ENCODE measurements at places on chromosomes 1 and 21.
A peak's percentile ranks its signal among the peaks of the same experiment; 100 is the strongest.

DNA sequence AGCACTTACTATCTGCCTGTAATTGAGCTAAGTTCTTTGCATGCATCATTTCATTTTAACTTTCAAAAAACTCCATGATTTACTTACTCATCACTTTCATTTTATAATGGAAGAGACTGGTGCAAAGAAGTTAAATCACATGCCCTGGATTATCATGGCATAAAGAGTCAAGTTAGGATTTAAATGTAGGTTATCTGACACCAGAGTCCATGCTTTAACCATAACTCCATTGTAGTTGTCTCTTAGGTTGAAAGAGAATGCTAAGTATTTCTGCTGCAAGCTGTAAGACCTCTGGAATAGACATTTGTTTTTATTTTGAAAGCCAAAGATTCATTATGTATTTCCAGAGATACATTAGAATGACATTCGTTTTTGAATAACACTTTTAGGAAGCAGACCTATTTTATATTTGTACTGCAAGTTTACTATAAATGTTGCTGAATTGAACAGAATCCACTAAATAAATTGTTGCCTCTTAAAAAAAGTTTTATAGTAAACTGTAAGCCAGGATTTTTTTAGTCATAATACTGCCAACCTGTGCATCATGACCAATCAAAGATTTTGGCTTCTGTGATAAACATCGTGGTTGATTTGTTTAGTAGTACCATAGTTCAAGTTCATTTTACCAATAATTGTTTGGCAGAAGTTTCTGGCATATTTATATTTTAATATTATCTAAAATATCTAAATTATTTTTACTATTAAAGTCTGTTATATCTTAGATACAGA lies 26.1 kb downstream of the CFH start:
- no peak for DNase-seq

DNA sequence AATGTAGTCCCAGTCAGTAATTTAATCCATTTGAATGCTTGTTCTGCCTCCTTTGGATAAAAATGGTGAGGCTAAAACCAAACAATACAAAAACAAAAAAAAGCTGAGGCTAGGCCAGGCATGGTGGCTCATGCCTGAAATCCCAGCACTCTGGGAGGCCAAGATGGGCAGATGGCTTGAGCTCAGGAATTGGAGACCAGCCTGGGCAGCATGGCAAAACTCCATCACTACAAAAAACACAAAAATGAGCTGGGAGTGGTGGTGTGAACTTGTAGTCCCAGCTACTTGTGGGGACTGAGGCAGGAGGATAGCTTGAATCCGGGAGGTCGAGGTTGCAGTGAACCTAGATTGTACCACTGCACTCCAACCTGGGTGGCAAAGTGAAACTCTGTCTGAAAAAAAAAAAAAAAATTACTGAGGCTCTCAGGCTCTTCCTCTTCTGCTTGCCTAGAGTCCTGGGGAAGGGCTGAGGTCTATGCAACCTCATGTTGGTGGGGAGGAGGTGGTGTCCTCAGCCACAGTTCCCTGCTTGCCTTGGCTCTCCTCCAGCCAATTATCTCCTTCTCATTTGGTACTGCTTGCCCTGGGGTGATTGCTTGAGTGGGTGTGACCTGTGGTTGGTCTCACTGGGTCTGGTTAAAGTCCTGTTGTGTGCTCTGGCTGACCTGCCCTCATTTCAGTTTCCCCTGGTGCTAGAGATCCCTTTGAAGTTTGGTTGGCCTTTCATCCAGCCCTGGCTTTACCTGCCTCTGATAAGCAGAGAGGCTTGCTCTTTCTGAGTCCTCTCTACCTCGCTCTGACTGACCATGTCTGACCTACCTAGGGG lies 20.9 kb downstream of the S1PR1 start:
- DNase-seq = no peak

GRCh38 chr1:83527987-83528386 lies 470.9 kb downstream of the TTLL7 start:
- DNase-seq = no peak

DNA sequence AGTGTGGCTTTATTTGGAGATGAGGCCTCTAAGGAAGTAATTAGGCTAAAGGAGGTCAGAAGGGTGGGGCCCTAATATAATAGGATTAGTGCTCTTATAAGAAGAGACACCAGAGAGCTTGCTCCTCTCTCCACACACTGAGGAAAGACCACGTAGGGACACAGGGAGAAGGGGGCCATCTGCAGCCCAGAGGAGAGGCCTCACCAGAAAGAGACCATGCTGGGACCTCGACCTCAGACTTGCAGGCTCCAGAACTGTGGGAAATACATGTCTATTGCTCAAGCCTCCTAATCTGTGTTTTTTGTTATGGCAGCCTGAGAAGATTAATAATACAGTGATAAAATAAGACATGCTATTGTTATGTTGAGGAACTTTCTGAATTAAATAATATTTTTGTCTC lies 8.3 kb downstream of the RCAN1 start:
- no peak for DNase-seq

- DNase-seq = no peak
These were observed 1.1 kb upstream of the ST6GALNAC3 start for GRCh38 chr1:76073481-76073880.

- no peak for DNase-seq
These were observed 219.3 kb downstream of the C1orf94 start for GRCh38 chr1:34396042-34396441.

GRCh38 chr1:18581420-18581880 lies 49.2 kb upstream of the PAX7 start:
- peak; percentile 72 for DNase-seq

DNA sequence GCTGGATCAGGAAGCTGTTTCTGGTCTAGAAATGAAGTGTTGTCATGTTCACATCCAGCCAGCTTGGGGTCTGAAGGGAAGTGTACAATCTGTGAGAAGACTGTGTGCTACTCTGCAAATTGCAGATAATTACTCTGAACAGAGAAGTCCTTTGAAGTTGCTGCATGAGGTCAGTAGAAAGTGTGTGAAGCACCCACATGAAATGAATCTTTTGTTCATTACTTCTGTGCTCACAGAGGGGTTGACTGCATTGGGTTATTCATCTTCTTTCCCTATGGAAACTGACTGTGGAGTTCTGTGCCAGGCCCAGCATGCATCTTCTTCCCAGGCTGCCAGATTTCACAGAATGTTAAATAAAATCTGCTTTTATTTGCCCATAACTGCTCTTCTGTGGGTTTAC lies 47.1 kb downstream of the CTH start:
- DNase-seq = no peak

- DNase-seq = no peak
These were observed 82.1 kb upstream of the F3 start for GRCh38 chr1:94623560-94624148.

GRCh38 chr1:223733898-223734852 lies 21.8 kb downstream of the CAPN2 start:
- no peak for DNase-seq

DNA sequence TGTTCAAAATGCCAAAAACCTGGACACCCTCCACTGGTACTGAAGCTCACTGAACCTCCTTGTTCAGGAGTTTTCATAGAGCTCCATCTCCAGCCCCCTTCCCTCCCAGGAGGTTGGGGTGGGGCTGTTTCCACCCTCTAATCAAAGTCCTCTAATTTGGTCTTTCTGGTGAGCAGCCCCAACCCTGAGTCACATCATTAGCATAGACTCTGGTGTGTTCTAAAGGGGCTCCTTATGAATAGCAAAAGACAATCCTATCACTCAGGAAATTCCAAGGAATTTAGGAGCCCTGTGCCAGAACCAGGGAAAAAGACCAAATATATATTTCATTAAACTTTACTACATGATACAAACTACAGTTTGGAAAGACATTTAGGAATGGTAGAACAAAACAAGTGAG lies 13.2 kb upstream of the UBE4B start:
- DNase-seq = no peak

- no peak for DNase-seq
These were observed 32.1 kb downstream of the IL12RB2 start for GRCh38 chr1:67339623-67340343.

DNA sequence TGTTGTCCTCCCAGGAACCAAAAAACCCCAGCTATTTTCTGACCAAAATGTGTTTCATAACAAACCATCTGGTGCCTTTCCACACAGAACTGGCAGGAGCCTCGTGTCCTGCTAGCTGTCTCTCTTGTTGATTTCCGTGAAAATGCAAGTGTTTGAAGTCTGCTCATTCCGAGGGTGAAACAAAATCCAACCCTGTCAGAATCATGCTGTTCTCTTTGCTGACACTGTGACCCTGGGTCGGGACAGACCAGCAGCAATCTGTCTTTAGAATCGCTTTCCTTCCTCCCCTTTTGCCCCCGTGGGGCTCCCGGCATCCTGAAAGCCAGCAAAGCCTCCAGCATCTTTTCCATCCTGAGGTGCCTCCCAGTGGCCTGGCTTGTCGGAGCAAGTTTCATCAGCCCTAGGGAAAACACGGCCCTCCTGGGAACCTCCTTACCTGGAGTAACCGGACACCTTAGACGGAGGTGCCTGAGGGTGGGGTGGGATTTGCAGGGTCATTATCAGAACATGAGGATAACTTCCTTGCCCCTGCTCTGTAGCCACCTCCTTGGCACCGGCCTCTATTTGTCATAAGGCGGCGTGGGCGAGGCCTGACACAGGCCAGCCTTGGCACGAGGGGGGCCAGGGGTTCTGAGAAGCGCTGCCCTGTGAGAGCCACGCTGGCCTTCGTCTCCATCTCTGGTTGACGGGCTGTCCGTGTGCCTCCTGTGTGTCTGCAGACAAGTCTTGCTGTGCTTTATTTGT lies 24.9 kb downstream of the LDLRAP1 start:
- no peak for DNase-seq

DNA sequence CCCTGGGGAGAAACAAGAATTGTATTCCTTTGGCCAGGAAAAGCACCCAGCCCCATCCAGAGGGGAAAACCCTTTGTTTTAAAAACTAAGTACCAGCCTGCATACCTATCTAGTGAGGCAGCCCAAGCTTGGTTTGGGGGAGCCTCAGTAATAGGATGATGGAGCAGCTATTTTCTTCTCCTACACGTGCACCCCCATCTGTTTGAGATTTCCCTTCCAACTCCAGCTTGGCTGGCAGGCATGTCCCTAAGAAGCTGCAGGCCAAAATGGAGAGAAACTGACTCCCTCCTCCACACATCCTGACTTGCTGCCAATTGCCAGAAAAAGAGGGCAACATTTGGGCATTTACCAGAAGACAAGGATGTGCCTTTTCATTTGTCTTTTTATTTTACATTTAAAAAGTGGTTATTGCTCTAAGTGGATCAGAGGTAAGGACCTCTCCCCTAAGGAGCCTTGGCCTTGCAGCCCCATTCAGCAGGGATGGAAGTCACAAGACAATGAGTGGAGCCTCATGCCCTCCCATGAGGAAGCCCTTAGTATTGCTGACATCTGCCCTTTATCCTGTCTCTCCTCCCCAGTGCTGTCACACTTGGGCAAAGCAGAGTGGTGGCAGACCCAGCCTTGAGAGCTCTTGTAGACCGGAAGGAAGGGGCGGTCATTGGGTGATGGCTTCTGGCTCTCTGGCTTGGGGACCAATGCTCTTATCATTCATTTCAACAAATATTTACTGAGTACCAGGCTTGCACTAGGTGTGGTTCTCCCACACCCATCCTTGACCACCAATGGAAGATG lies 8.6 kb downstream of the FNDC5 start:
- DNase-seq = no peak

GRCh38 chr21:22019766-22020165 lies 1021.6 kb downstream of the NCAM2 start:
- DNase-seq = no peak

DNA sequence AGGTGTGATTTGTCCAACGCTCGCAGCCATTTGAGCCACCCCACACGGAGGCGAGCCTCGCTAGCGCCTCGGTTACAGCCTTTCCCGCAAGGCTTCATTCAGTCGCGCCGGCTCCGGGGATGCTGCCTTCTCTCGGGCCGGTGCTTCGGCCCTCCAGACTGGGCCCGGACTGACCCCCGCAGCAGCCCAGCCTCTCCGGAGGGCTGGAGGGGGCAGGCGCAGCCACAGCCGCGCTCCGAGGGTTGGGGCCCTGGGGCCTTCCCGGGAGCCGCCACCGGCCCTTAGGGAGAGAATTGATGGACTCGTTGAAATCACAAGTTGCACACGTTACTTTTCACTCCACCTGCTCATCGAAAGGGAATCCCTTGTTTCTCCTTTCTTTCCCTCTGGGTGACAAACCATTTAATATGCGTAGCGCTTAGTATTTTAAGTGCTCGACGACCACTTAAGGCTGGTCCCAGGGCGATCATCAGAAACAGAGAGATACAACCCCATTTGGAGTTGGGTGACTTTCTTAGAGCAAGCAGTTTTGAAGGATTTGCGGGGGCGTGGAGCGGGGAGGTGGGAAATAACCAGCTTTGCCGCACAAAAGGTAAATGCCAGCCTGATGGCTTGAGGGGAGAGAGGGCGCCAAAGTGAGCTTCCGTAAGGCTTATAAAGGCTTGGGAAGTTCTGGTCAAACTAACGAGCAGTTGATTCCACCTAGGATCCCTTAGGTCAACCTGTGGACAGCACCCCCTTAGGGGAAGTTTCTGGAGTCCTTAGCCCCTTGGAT lies 24.6 kb upstream of the ENAH start:
- no peak for DNase-seq
